IMR-90 (cell line): ENCODE measurements at places on chromosomes 12 and 14. TPM values are rescaled to one million over a fixed set of nuclear protein-coding genes. Genes with fewer than 3 reads are reported as not detected.

The TAS2R30 gene
- 5.0 and 7.2 TPM in 2 replicates for total RNA-seq

The RASSF9 gene
- 0.18 and 0.28 TPM in 2 replicates for total RNA-seq

The PTGDR gene
- not detected in 2 replicates for total RNA-seq

The LRP6 gene
- total RNA-seq = 32.1 and 41.4 TPM in 2 replicates

The BBOF1 gene
- total RNA-seq = 1.6 and 1.7 TPM in 2 replicates

The TSPAN11 gene
- total RNA-seq = 0.18 and 0.28 TPM in 2 replicates

The TMTC1 gene
- 31.9 and 36.4 TPM in 2 replicates for total RNA-seq

The MYH6 gene
- not detected in 2 replicates for total RNA-seq

The TMEM119 gene
- total RNA-seq = 6.7 and 8.1 TPM in 2 replicates

The CLEC4C gene
- not detected in 2 replicates for total RNA-seq

The LRTM2 gene
- total RNA-seq = not detected in 2 replicates

The HOTAIR gene
- not detected in 2 replicates for total RNA-seq

The GZMH gene
- not detected in 2 replicates for total RNA-seq

The SLIRP gene
- total RNA-seq = 226 and 309 TPM in 2 replicates

The ASCL1 gene
- total RNA-seq = not detected in 2 replicates

The KRT72 gene
- not detected in 2 replicates for total RNA-seq

The NRXN3 gene
- 4.8 and 6.4 TPM in 2 replicates for total RNA-seq

The NOS1 gene
- not detected in 2 replicates for total RNA-seq

The VDR gene
- 3.9 and 5.4 TPM in 2 replicates for total RNA-seq

The LRRC43 gene
- 0.36 TPM in 1 of 2 replicates, not detected in the other for total RNA-seq

The FOXG1 gene
- not detected in 2 replicates for total RNA-seq

The KRT82 gene
- total RNA-seq = not detected in 2 replicates

The DUSP6 gene
- total RNA-seq = 70.1 and 78.6 TPM in 2 replicates

The FERMT2 gene
- total RNA-seq = 217 and 229 TPM in 2 replicates

The HRK gene
- not detected in 2 replicates for total RNA-seq

The INHBC gene
- not detected in 2 replicates for total RNA-seq

The RAD52 gene
- total RNA-seq = 9.7 and 11.3 TPM in 2 replicates

The KCNC2 gene
- total RNA-seq = not detected in 2 replicates

The SPIC gene
- total RNA-seq = not detected in 2 replicates

The JAG2 gene
- 0.18 and 0.28 TPM in 2 replicates for total RNA-seq

The SMIM41 gene
- total RNA-seq = not detected in 2 replicates

The PLXNC1 gene
- 1.1 and 1.6 TPM in 2 replicates for total RNA-seq

The ATP5F1B gene
- 795 and 812 TPM in 2 replicates for total RNA-seq

The AGAP2 gene
- total RNA-seq = 0.18 and 0.28 TPM in 2 replicates
